ENCODE measurements at places on chromosomes 1 and 21. TPM values are rescaled to one million over a fixed set of nuclear protein-coding genes. Genes with fewer than 3 reads are reported as not detected.

DNA sequence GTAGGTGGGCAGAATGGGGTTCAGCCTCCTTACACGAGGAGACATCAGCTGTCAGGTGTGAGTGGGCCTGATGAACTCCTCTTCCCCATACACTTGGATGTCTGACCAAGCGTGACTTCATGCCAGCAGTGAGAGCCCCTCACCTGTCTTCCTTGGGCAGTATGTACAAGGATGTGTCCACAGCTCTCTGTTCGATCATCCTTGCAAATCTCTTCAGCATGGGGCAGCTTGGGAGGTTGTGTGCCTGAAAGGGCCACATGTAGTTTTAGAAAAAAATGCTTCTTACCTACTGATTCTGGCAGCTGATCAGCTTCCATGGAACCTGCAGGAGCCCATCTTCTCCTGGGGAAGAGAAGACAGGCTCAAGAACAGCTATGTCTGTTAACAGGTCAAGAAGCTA, 18.0 kb downstream of the ACP6 start:
- DNase-seq: no peak

- DNase-seq: no peak
Measured at GRCh38 chr1:221157026-221157761, 278.0 kb downstream of the HLX start.

DNA sequence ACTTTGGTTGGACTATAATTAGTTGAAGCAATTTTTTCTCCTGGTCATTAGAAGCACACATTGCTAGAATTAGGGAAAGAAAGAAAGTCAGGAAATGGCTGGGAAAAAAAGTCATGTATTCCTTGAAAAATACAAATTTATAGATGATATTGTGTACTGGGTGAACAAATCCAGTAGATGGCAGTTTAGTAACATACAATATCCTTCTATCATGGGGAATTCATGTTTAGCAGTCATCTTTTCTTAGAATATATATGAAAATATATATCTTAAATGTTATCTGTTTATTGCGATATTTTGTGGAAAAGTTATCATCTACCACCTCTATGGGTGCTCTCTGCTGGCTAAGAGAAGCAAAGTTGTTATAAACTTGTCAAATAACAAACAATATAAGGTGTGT, 13.1 kb upstream of the ZRANB2 start:
- no peak for DNase-seq

Gene LRRC7
- total RNA-seq: 4.1 TPM

DNA sequence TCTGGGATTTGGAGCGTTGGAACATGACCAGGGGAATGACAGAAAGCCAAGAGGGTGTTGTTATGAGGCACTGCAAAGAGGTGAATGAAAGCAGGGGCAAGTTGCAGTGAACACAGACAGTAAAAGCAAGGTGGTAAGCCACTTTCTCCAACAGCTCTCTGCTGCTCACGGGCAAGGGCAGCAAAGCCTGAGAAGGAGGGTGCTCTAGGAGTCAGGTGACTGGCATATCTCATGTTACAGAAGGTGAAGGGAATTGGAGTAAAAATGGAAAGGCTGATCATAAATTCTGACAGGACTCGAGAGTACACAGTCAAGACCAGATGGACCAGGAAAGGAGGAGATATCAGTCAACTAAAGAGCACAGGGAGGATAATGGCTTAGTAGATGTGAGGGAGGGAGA, 14.5 kb downstream of the VAV3 start:
- no peak for DNase-seq

- DNase-seq: no peak
Measured at GRCh38 chr21:21713651-21714180, 715.5 kb downstream of the NCAM2 start.

Gene RCOR3
- total RNA-seq: 52.6 TPM

Gene CNR2
- 0.13 TPM for total RNA-seq

GRCh38 chr1:13702425-13703127, 2.6 kb downstream of the PRDM2 start:
- DNase-seq: no peak

DNA sequence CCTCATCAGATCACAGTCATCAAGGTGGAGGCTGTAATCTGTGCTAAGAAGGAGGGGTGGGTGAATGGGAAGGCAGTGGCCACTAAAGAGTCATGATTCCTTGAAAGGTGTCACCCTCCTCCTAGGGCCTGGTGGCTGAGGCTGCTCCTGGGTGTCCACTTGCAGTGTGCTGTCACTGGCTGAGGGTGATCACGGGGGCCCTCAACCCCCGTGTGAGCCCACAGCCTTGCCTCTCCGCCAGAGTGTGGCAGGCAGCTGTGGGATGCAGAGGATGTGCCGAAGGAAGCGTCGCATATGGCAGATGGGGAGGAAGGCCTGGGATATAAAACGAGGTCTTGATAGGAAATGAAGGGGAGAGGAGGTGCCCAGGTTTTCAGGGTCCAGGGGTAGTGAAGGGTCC, 476.5 kb downstream of the PTPRU start:
- no peak for DNase-seq
